ENCODE measurements at places on chromosomes 2 and 18. TPM values are rescaled to one million over a fixed set of nuclear protein-coding genes. Genes with fewer than 3 reads are reported as not detected.

GRCh38 chr2:217418090-217418489 is 558.2 kb upstream of the TNP1 start:
- DNase-seq, result no peak

DNA sequence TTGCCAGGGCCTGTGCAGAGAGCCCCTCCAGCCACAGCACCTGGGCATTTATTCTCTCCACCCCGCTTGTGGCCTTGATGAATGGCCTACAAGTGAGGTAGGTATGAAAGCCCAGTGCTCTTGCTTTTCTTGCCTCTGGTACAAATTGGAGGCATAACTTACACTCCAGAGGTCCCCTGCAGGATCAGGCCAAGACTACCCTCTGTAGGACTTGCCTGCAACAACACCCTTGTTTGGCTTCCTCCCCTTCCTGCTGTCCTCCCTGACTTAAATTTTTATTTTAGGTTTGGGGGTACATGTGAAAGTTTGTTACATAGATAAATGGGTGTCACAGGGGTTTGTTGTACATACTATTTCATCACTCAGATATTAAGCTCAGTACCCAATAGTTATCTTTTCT is 95.7 kb downstream of the CDC42EP3 start:
- no peak for DNase-seq

DNA sequence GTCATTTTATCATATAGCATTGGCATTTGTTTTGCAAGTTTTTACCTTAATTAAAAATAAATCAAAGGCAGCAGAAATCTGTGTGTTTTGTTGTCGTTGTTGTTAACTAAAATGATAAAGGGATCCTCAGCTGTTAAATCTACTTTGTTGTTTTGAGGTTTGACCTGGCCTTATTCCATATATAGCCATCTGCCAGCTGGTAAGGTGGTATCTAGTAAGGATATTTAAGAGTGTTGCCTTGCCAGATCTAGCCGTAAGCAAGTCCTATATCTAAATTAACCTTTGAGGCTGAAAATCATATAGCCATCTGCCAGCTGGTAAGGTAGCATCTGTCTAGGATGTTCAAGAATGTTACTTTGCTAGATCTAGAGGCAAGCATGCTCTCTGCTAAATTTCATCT is 56.6 kb downstream of the BMPR2 start:
- no peak for DNase-seq

- no peak for DNase-seq
Measured at GRCh38 chr2:120720746-120721375, 14.8 kb upstream of the GLI2 start.

- DNase-seq, result no peak
Measured at GRCh38 chr2:71630454-71631328, 177.3 kb downstream of the DYSF start.

- DNase-seq, result no peak
Measured at GRCh38 chr2:208479342-208479741, 72.8 kb downstream of the PTH2R start.

DNA sequence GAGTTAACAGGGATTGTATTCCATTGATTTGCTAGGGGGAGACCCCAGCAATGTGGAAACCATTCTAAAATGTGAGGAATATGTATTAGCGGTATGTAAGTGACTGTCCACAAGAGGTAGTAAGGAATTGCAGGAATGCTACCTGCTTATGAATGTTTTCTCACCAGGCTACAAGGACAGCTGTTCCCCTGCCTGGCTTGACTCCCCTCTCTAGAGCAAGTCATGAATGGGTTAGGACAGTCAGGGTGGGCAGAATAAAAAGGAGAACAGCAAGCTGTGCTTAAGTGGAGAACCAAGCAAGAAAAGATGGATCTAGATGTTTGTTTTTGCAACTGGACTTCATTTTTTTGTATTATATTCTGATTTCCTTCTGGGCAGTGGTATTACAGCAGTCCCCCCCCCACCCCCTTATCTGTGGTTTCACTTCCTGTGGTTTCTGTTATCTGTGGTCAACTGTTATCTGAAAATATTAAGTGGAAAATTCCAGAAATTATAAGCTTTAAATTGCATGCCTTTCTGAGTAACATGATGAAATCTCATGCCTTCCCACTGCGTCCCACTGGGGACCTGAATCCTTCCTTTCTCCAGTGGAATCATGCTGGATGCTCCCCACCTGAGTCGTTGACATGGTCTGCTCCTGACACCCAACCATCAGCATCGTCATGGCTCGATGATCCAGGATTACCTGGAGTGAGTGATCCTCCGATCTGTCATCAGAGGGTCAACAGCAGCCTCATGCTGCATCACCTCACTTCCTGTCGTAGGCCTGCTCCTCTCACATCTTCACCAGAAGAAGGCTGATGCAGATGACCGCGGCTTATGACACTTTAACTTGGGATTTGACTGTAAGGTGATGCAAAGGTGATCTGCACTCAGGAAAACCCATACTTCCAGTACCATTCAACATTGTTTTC is 52.2 kb downstream of the VAPA start:
- no peak for DNase-seq

DNA sequence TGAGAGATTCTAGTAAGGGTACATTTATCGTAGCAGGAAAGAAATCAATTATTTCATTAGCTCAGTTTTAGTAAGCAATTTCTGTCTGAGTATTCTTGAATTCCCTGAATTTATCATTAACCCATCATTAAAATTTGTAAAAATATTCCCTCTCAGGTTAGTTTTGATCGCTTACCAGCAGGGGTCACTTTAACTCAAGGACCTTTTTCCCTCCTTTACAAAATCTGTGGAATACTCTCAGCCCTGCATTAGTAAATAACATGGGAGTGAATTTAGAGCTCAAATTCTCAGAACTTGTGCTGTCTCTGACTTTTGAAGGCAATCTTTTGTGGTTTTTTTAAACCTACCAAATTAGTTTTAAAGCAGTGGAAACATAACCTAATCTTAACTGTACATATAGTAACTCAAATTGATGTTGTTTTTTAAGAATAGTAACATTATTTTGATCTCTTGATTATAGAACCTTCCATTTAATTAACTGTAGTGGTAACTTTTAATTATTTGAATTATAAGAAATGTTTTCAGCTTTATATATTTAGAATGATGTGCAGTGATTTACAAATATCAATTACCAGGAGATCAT is 97.2 kb downstream of the AGPS start:
- DNase-seq, result peak; percentile 10

- no peak for DNase-seq
Measured at GRCh38 chr2:237390235-237390634, 23.7 kb downstream of the COL6A3 start.

CPLX4 gene
- not detected for total RNA-seq

All from pulmonary artery endothelial cell (primary cell).